ENCODE measurements at places on chromosomes 2 and 18.

DNA sequence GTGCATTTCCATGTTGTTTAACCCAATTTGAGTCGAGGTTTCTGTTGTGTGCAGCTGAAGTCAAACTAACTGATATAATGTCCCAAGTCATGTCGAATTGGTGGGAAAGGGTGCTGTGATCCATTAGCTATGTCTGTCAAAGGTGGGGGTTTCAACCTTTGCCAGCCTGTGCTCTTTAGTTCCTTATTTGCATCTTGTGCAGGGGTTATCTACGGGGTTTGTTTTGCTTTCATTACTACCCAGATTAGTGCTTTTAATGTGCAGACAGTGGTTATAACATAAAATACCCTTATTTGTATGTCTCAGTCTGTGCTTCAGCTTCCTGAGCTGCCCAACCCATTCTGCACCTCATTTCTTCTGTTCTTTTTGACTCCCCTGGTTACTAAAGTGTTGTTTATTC is 271.9 kb upstream of the CXCR4 start:
- peak; percentile 67 for ATAC-seq

- no peak for ATAC-seq
Measured at GRCh38 chr2:26559556-26559955, 81.6 kb downstream of the CIB4 start.

- ATAC-seq: no peak
Measured at GRCh38 chr2:51706220-51706619, 674.3 kb upstream of the NRXN1 start.

DNA sequence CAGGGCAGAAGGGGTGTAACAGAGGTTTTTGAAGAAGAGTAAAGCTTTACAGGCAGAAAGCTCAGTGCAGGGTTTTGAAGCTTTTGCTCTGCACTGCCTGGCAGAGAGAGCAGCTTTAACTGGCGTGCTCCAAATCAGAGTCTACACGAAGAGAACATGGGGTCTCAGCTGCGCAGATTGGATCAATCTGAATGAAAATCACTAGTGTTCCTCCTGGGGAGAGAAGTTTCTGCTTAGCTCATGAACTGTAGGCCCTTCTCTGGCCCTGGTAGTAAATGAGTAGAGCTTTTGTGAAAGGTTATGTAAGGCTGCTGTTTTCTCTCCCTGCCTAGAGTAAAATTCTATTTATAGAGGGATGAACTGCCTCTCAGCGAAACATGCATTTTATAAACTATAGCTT is 13.6 kb downstream of the DCC start:
- no peak for ATAC-seq

GRCh38 chr2:61233581-61233980 is 71.6 kb downstream of the C2orf74 start:
- ATAC-seq: peak; percentile 65
